Astrocyte of the hippocampus (primary cell): ENCODE measurements at places on chromosomes 2 and 18.

DNA sequence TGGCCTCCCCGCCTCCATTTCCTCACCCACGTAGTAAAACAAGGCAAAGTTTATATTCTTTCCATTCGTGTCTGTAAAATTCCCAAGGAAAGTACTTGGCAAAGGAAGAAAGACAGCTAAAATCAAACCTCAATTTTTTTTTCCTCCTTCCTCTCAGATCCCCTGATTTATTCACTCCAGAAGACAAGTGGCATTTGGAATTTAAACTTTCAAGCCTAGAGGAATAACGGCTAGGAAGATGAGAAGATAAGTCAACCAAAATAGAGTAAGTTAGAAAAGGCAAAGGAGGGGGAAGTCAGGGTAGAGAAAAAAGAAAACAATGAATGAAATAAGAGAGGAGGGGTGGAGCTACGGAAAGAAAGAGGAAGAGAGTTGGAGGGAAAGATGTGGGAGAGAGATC is 198.9 kb upstream of the PIK3C3 start:
- no peak for DNase-seq

- no peak for DNase-seq
These were observed 40.6 kb downstream of the GREB1 start for GRCh38 chr2:11574176-11575046.

DNA sequence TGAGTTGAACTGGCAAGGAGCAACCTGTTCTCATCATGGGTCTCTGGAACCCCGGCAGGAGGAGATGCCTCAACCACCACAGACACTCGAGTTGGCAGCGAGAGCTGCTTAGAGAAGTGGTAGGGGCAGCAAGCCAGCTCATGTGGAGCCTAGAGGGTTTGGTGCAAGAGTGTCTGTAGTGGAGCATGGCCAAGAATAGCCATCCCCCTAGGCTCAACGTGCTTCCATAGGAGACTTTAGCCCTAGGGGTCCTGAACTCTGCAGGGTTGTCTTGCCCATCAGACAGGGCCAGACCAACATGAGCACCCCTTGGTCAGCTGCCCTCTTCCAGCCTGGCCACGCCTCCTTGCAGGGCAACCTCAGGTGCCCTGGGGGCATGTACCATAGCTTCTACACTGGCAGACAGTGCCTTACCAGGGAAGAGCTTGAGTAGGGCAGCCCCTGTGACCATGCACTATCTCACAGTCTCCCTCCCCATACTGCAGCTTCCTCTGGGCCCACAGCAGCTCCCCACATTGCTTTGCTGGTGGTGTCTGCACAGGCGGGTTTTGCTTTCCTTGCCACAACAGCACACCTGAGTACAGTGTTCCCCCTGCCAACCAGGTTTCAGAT is 187.1 kb downstream of the EXOC6B start:
- DNase-seq: no peak

GRCh38 chr2:12416600-12416999 is 300.1 kb upstream of the TRIB2 start:
- DNase-seq: no peak

GRCh38 chr2:222242532-222242931 is 56.3 kb downstream of the PAX3 start:
- DNase-seq: no peak

DNA sequence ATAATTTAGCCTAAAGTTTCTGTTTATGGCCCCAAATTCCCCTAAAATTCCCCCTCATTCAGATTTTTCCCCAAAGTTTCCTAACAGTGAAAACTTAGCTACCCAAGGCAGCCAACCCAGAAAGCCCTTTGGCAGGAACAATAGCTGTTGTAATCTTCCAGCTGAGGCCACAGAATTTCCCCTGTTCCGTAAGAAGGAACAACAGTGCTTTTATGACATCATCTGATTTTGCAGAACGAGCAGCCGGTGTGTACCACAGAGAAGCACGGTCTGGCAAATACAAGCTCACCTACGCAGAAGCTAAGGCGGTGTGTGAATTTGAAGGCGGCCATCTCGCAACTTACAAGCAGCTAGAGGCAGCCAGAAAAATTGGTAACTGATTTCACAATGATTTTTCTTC is 6.3 kb downstream of the TNFAIP6 start:
- DNase-seq: peak; percentile 30
